Stimulated activated CD4-positive, alpha-beta T cell treated with anti-CD3 and anti-CD28 coated beads, Interleukin-15, amount 100 ng/mL, for 1 hour (primary cell): ENCODE measurements at places on chromosomes 4 and X.

DNA sequence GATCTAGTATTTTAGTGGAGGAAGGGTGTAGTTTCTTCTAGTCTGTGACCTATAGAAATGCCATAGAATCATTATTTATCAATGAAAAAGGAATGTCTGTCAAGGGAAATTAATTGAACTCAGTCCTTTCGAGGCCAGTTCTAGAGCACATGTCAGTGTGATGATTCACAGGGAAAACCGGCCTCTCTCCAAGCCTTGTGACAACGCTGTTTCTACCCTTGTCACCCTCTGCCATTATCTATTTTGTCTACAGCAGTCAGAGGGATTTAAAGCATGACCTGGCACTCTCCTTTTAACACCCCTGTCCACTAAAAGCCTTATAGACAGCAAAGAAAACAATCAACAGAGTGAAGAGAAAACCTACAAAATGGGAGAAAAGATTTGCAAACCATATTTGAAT, 119.8 kb downstream of the DRD5 start:
- DNase-seq = no peak

DNA sequence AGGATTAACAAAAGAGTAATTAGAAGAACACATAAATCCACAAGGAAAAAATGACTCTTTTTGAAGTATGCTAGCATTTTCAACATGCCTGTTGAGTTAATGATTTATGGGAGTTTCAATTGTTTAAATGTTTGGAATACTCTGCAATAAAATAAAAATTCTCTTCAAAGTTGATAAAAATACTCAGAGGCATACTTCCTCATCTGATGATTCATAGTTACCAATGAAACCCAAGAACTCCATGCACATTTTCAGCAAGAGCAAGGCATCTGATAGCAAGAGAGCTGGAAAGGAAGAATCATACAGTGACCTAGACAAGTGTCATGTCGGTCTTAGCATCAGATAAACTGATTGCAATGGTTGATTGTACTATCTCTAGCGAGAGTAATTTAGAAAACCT, 443.7 kb upstream of the ATOH1 start:
- no peak for DNase-seq

- no peak for DNase-seq
Observed at GRCh38 chr4:164952551-164952950, 24.9 kb downstream of the TRIM61 start.

DNA sequence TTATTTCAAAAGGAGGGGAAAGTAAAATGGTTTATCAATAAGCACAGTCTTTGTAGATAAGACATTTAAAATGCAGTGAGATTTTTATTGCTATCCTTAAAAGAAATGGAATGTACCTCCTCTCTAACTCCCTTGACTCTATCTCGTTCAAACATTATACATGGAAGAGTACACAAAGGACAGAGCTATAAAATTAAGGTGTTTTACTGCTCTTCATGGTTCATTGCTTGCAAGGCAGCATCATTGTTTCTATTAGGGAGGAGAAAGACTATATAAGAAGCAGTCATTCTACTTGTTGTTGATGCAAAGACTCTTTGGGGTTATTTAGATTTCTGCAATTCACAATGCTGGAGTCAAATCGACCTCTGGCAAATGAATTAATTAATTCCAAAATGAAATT, 380.2 kb upstream of the NDST3 start:
- no peak for DNase-seq

DNA sequence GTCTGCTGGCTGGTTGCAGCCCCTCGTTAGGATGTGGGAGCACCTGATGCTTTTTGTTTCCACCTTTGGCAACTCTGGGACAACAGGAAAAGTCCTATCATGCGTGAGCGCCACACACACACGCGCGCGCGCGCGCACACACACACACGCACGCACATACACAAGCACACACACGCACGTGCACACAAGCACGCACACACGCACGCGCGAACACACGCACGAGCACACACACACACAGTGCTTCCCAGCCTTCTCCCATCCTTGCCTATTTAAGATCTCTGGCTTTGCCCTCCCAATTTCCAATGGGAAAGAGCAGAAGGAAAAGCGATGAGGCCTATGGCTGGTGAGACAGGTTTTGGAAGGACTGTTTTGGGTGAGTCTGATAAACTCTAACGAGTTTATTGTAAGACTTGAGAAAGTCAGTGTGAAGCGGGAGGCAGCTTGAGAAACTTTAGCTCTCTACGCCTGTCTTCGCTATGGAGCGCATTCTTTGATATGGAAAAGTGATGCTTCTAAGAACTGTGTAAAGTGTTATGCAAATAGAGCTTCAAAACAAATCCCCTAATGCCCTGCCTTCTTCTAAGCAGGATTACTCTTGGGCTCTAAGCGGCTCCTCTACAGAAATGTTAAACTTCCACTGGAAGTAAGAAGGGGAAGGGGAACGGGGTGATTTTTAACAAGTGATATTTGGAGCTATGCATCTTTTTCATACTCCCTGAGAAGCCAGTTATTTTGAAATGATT, 11.8 kb downstream of the SUPT20HL1 start:
- DNase-seq = no peak

- no peak for DNase-seq
Observed at GRCh38 chr4:147732518-147733235, 789 bp downstream of the ARHGAP10 start.

DNA sequence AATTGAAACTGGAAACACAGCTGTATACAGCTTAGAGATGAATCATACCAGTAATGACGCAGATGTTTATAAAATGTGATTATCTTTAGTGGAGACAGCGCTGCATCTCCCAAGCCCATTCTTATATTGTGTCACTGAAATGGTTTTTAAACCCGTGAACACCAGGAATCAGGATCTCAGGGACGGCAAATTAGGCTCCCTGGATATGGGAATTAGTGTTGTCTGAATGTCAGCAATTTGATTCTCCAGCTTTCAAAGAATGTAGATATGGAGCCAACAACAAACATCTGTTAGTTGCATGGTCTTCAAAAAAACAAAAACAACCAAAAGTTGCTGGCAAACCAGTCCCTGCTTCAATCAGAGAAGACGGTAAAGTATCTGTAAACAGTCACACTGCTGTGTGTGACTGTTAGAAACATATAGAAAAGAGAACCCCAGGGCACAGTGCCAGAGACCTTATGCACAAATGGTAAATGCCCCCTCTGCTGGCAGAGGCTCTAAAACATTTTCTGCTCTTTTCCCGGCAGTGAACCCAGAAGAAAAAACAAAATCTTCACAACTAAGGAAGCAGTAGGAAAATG, 351.9 kb upstream of the FTHL17 start:
- no peak for DNase-seq

DNA sequence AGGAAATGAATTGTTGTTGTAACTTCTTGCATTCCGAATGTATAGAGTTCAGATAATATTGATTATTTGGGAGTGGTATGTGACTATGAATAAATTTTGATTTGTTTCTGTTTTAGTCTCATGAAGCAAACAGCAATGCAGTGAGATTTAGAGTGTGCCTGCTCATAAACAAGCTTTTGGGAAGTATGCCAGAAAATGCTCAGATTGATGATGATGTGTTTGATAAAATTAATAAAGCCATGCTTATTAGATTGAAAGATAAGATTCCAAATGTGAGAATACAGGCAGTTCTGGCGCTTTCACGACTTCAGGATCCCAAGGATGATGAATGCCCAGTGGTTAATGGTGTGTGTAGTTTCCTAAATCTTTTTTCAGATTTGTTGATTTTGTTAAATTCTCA, 2.0 kb downstream of the NCAPG start:
- DNase-seq = no peak

DNA sequence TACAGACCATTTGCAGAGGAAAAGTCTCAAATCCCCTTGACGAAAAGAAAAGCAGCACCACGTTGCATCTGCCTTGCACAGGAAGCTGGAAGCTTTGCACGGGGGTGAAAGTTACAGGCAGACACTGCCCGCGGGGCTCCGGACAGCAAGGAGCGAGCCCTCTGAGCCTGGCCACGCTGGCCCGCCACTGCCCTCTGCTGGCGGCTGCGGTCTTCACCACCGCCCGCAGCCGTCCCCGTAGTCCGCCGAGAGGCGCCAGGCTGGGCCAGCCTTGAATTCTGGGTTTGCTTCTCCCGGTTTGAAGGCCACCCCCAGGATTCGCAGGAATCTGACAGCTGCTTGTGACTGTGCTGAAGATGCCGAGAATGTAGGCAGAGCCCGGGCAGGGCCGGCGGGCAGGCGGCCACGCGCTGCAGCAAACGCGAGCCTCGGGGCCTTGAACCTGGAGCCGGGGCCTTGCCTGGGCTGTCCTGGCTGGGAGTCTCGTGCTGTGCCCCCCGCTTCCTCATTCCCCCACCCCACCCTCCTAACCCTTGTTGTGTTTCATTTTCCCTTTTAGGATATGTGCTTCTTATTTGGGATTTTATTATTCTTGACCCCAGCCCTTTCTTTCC, 49.2 kb downstream of the ENPP6 start:
- DNase-seq = peak; percentile 13

- DNase-seq = peak; percentile 42
Observed at GRCh38 chrX:130110379-130111219, at the start of gene ELF4. Gene ELF4 (minus strand): TSS chrX:130110497. CDS start chrX:130081330, 29,167 bp downstream.

DNA sequence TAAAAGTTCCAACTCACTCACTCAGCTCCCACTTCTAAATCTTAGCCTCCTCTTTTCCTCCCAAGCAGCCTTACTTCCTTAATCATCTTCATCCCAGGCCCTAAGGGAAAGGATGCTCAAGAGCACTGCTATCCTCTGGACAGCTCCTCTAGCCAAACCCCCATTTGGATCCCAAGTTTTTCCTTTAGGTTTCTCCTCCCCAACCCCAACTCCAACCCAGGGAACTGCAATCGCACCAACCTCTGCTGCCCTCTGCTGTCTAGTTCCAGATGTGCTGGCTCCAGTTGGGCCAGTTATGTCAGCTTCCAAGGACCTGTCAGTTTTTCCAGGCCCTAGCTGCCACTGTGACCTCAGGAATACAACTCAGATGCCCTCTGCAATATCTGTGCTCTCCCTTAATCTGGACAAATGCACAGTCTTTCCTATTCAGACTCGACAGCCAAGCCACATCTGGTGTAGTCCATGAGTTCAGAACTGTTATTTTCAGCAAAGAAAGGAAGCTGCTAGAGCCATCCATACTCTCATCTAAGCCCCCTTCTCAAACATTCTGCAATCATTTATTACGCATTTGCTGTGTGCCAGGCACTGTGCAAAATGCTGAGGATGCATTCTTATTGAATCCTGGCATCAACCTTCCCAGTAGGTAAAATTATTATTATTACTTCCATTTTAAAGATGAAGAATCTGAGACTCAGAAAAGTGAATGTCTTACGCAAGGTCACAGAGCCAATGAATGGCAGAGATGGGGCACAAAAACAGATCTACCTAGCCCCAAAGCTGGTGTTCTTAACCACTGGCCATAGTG, 12.3 kb upstream of the XPNPEP2 start:
- no peak for DNase-seq

GRCh38 chrX:73766431-73766795, 203.4 kb downstream of the CHIC1 start:
- no peak for DNase-seq
